ENCODE measurements at places on chromosomes 1 and 21.

GRCh38 chr1:180994262-180994661, 28.4 kb downstream of the STX6 start:
- DNase-seq = no peak

DNA sequence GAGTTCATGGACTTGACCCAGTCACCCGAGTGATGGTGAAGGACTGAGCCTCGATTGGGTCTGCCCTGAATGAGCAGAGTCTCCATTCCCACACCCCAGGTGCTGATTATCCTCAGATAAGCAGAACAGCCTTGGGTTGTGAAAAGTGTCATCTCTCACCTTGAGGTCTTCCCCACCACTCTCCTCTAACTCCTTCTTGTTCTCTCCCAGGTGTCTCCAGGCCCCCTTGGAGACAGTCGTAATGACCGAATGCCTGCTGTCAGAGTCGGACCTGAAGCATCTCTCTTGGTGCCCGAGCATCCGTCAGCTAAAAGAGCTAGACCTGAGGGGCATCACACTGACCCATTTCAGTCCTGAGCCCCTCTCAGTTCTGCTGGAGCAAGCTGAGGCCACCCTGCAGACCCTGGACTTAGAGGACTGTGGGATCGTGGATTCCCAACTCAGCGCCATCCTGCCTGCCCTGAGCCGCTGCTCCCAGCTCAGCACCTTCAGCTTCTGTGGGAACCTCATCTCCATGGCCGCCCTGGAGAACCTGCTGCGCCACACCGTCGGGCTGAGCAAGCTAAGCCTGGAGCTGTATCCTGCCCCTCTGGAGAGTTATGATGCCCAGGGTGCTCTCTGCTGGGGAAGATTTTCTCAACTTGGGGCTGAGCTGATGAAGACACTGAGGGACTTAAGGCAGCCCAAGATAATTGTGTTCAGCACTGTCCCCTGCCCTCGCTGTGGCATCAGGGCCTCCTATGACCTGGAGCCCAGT, 3.4 kb downstream of the PRAMEF12 start:
- DNase-seq = no peak

DNA sequence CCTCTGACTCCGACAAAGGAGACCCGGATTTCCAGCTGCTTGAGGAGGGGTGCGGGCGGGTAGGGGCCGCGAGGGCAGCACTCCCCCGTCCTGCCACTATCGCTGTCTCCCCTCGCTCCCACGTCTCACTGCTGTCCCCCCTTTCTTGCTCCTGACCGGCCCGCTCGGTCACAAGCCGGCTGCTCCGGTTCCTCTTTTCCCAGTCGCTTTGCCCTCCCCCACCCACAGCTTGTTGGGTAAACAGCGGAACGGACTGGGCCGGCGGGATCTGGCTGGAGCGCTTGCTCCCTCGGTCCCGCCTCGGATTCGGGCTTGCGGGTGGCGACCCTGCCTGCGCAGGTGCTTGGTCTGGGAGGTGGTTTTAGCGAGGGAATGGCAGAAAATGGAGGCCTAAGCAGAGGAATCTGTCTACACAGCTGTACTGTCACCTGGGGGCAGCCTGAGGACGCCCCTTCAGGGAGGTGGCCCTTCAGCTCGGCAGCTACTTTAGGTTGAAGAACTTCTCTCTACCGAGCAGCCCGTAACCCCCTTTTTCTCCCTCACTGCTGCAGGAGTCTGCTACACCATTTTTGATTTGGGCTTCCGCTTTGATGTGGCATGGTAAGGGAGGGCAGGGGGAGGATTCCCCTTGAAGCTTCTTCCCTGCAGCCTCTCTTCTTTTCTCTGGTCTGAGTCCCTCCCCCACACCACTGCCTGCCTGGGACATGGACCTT, 645 bp downstream of the ATP6V0B start:
- peak; percentile 89 for DNase-seq

DNA sequence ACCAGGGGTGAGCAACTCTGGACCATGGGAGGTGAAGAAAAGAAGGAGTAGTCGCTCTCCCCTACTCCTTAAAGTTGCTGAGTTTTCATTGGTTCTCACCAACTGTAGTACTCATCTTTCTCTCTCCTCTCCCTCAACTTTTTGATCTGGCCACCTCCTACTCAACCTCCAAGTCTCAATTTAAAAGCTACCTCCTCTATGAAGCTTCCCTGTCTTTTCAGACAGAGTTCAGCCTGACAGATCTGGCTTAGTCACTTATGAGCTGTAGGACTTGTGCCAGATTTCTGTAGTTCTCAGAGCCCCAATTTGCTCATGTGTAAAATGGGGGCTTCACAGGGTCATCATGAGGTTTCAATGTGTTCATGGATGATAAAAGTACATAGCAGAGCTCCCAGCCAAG, 34.5 kb upstream of the HTR1D start:
- no peak for DNase-seq

DNA sequence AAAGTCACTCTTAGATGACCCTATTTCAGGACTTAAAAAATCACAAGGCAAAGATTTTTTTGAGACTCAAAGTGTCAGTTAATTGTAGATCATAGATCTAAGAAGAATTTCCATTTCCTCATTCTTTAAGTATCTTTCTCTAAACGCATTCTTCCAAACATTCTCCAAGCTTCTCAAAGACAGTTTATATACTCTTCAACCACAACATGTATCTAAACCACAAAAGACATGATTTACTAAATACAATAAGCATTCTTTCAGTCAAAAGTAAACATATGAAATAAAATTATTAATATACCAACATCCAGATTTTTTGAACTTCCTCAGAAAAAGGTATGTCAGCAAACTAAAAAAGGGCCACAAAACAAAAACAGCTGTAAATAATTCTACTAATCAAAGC, 24.4 kb downstream of the RC3H1 start:
- no peak for DNase-seq
